ENCODE measurements at places on chromosomes 12 and 14.

DNA sequence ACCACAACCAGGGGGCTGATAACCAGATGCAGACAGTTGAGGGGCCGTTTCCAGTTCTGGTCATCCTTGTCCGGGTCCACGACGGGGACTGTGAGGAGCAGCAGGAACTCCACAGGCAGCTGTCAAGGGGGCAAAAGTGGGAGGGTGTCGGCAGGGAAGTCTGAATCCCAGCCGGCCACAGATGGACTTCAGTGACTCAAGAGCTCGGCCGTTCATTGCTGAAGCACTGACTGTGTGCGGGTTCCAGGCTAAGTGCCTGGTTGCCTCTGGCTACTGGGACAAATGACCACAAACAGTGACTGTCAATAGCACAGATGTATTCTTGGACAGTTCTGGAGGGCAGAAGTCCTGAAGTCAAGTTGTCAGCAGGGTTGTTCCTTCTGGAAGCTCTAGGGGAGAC lies 19.6 kb downstream of the SLC8B1 start:
- DNase-seq, result no peak

DNA sequence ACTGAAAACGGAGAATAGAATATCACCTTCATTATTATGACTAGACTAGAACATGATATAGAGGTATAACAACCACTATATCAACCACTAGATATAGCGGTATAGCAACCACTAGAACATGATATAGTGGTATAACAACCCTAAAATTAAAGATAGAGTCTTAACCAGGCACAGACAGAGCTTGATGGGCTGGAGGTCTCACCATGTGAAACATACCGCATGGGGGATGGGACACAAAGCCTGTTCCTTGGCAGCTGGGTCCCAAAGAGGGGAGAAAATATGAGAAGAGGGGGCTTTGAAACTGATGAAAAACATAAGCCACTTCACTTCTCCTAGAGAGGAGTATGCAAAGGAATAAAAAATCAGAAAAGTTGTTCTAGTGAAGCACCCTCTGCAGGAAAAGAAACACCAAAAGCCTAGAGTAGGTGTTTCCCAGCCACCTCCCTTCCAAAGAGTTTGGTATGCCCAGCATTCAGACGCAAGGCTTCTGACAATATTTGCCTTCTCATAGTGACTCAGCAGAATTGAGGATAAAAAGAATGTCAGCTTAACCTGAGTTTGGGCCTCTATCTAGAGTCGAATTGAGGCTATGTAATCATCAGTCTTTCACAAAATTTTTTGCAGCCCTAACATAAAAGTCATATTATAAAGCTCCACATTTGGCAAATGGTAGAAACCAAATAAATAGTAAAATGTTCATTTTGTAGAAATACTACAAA lies 316.4 kb downstream of the NOVA1 start:
- DNase-seq, result no peak

DNA sequence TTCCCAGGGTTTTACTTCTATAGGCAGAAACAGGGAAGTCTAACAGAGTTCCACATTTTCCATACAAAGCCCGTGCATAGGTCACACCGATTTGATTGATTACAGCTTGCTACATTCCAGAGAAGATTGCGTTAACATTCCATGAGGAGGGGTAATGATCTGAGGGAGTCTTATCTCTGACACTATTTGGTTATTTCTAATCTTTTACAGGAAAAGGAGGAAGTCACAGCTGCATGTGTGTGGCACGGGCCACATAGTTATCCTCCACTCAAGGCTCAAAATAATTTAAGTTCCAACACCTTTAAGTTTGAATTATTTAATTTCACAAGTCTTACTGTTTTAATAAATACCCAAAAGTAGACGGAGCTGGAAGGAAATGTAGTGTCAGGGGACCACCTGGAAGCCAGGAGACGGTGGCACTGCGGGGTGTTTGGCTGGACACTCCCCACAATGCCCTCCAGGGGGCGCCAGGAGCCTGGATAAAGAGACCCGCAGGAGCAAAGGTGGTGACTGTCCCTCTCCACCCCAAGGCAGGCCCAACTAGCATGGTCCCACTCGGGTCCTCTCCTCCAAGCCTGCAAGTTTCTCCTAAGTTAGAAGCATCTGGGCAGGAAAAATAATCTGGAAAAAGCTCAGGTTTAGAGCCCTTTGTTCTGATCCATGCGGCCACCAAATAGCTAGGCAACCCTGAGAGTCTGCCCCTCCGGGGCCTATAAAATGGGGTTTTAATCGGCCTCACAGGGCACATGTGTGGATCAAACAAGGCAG lies 20.2 kb downstream of the KRT8 start:
- DNase-seq, result peak; percentile 63

GRCh38 chr12:70243510-70244371 lies 508 bp downstream of the CNOT2 start:
- DNase-seq, result peak; percentile 64

- no peak for DNase-seq
These were observed 45.4 kb downstream of the PHLDA1 start for GRCh38 chr12:75986001-75986746.

DNA sequence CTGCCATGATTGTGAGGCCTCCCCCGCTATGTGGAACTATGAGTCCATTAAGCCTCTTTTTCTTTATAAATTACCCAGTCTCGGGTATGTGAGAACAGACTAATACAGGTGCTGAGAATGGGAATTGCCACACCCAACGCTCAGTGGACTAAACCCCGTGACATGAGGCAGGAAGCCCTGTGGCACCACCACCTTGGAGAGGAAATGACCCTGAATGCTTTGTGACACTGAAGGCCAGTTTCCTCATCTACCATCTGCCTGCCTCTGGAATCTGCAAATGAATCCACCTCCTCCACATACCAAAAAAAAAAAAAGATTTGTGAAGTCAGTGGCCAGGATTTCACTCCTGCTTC lies 41.6 kb downstream of the NT5DC3 start:
- DNase-seq, result no peak

GRCh38 chr12:118290130-118290529 lies 82.6 kb downstream of the TAOK3 start:
- no peak for DNase-seq

DNA sequence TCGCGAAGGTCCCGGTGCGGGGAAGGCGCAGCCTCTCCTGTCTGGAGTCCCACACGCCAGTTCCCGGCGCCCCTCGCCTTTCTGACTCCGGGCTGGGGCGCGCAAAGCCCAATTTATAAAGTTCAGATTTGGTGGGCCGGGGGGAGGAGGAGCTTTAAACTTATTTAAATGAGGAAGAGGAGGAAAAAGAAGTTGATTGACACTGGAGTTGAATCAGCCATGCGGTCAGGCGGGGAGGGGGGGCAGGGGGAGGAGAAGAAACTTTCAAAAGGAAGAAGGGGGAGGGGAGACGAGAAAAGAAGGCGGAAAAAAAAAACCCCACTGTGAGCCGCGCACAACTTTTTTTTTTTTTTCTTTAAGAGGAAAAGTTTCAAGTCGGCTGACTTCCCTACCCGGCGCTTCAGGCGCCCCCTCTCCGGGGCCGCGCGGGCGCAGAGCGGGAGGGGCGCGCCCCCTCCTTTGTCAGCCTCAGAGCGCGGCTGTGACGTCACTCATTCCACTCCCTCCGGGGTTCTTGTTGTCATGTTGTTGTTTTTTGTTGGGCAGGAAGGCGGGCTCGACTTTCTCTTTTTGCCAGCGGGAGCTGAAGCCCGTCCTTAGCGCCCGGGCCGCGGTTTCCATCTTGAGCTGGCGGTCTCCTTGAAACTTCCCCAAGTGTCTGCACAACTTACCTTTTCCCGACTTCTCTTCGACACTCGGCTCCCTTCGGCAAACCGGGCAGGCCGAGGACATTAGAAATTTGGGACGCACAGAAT lies at the start of gene ZFP36L1:
TSS of gene ZFP36L1 (minus strand) at position 89 of the 755 bp plus-strand sequence. CDS start 129 bp downstream, outside the sequence.
- DNase-seq, result peak; percentile 93

DNA sequence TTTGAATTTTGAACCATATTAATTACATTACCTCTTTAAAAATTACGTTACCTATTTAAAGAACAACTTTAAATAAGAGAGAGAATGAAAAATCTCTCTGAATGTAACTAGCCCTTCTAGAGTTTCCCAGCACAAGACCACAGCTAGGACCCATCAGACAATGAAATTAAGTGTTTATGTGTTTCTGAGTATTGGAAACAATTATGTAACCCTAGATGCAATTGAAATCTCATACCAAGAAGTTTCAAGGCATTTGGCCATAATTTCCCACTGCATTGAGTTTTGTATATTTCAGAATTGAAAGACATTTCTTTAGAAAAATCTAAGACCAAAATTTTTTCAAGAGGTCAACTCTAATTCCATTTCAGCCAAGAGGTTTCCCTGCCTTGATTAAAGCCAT lies 47.1 kb downstream of the SERPINA3 start:
- DNase-seq, result no peak

DNA sequence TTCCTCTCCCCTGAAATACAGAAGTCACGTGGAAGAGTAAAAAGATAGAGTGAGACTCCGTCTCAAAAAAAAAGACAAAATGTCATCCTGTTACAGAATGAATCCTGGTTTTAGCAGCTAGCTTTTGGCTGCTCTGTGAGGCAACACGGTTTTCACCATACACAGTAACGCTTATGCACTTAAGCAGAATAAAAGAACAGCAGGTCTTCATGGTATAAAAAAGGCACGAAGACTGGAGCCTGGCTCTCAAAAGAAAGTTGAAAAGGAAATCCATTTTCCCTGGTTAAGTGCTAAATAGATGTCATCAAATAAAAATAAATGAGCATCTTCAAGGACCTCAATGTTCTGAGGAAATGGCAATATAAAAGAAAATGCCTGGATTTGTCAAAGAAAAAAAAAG lies 444.1 kb downstream of the IPO8 start:
- DNase-seq, result no peak

DNA sequence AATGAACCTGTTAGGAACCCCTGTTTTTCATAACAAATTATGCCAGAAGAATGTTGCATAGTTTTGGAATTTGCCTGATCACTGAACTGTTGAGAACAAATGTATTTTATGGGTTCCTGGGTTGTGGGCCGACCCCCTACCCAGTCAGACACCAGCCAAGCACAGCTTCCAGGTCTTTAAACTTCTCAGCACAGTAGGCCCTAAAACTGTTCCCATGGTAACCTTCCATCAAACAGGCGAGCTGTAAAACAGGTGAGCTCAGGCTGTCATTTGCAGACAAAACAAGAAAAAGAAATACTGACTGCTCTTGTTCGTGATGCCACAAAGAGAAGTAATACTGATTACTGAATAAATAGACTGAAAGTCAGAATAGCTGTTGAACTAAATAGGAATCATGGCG lies 147.0 kb downstream of the PTPRO start:
- DNase-seq, result no peak

GRCh38 chr12:104802208-104802607 lies 155.9 kb downstream of the SLC41A2 start:
- DNase-seq, result no peak

- DNase-seq, result no peak
These were observed 48.4 kb downstream of the ELK3 start for GRCh38 chr12:96242597-96242996.

DNA sequence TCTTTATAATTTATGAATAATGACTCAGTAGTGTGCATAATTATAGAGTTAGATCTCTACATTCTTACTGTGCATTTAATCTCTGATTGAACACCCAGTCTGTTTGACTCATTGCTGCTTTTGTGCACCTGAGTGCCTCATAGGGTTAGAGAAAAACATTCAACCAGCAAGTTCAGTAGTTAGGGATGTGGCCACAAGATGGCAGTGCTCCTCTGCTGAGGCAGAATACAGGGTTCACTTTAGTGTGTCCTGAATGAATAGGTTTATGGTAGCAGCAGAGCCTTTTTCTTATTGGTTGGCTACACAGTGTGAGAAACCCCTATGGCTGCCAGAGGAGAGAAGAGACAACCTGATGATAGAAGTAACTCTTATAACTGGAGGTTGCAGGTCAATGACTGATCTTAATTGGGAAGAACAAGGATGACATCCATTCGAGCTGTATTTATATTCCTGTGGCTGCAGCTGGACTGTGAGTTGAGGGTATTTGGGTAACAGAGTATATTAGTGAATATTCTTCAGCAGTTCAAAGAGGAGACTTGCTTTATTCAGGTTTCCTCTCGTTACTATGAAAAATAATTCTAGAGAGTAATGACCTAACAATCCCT lies 194.9 kb upstream of the OR4E1 start:
- DNase-seq, result peak; percentile 79

DNA sequence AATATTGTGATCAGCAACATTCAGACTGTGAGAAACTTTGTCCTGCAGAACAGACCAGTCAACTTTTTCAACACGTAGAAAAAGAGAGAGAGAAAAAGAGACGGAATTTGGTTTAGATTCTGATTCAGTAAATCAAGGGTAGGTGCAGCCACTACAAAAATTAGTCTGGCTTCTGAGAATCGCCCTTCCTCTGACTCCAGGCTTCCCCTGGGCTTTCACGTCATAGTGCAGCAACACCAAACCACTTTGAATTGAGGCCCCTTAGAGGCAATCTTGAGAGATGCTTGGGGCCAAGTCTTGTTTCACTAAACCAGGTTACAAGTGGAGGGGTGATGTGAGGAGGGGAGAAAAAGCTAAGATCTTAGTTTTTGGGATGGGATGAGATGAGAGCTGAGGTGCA lies 37.5 kb upstream of the PTGR2 start:
- no peak for DNase-seq

Measured in CD4-positive, alpha-beta T cell treated with Interleukin-6 at 100 ng/mL for 8 hours (primary cell).